ENCODE measurements at places on chromosomes 6 and 20.

- no peak for DNase-seq
Measured at GRCh38 chr6:5053038-5053437, 32.1 kb upstream of the PPP1R3G start.

DNA sequence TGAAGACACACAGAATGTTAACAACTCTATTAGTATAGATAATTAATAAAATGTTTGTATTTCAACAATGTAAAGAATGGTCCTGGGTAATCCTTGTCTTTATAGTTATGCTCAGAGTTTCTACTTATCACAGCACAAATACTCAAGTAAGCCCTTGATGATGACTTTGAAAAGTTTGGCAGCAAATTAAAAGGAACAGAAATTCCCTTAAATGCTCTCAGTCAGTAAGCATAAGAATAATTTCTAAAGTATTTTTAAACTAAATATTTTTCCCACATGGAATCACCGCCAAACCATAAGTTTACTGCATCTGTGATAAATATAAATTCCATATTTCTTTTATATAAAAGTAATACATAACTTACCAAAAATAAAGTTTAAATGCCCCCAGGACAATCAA lies 96.1 kb downstream of the COL12A1 start:
- DNase-seq: no peak

GRCh38 chr20:60691966-60692615 lies 560.0 kb upstream of the CDH4 start:
- no peak for DNase-seq

DNA sequence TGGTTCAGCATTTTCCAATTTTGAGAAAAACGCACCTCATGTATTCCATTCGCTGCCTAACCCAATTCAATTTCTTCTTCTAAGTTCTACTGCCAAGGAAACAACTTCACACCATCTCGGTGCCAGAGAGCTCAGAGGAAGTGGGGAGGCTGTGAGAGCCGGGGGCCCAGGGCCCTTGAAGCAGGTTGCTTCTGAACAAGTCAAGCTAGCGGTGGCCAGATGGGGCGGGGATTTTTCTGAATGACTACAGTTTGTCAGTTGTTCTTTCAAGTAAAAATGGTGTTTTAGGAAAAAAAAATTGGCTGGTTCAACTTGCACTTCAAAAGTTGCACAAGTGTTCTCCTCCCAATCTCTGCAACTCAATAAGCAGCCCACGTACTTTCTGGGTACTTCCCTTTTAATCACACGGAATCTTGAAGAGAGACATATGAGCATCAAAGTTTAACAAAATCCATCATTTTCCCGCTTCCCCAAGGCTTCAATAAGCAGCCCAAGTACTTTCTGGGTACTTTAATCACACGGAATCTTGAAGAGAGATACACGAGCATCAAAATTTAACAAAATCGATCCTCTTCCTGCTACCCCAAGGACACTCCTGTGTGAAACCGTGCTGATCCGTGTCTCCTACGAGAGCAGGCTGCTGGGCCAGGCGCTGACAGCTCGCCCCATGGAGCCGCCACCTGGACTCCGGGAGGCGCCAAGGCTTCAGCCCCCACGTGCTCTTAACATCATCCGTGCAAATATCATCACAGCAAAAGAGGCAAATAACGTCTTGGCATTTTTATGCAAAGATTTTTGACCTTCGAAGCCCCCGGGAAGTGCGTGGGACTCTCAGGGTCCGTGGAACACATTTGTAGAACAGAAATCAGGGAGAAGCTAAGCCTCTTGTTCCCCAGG lies 186.7 kb upstream of the PDE10A start:
- no peak for DNase-seq

GRCh38 chr6:159687341-159687740 lies 5.7 kb downstream of the SOD2 start:
- no peak for DNase-seq

Measured in OCI-LY7 (cell line).